ENCODE measurements at places on chromosomes 13 and 19.

- peak within 1 kb of the TSS; percentile 61 for H3K4me3 ChIP-seq
- H3K27me3 ChIP-seq = no peaks in the 10 kb centered on the region
- no peak within 1 kb of the TSS for H3K27ac ChIP-seq
- H3K36me3 ChIP-seq = no peaks in the 10 kb centered on the region
- DNase-seq = peak; percentile 25
- peaks cover 10% of the 10 kb centered on the region for H3K4me1 ChIP-seq
Measured at GRCh38 chr13:46211483-46212351, at the start of gene LRRC63. Gene LRRC63, plus strand, starts transcription at chr13:46211928. Its CDS starts 1,107 bp downstream, at chr13:46213035.

- no peaks in the 10 kb centered on the region for H3K36me3 ChIP-seq
- H3K4me3 ChIP-seq = no peak overlapping the region
- H3K27ac ChIP-seq = peak overlapping the region; percentile 78
- H3K27me3 ChIP-seq = no peaks in the 10 kb centered on the region
Measured at GRCh38 chr13:73288596-73288995, 229.8 kb downstream of the KLF5 start.

DNA sequence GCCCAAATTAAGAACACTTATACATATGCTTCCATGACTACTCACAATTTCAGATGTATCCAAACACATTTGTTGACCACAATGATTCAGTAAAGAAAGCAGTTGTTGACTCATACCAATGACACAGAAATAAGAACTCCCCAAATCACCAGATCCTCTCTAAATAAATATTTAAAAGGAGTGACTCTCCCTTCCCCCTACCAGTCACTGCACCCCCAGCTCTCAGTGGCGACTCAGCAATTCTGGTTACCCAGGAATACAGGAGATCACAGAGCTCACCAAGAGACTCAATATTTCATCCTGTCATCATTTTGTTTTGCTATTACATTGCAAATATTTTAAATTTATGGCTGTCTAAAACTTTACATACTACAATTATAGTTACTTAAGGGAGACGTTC is 131.5 kb downstream of the RGCC start:
- H3K27ac ChIP-seq = no peak overlapping the region
- H3K27me3 ChIP-seq = no peaks in the 10 kb centered on the region
- H3K36me3 ChIP-seq = no peaks in the 10 kb centered on the region
- no peak for DNase-seq
- no peak overlapping the region for H3K4me3 ChIP-seq
- H3K4me1 ChIP-seq = no peaks in the 10 kb centered on the region

DNA sequence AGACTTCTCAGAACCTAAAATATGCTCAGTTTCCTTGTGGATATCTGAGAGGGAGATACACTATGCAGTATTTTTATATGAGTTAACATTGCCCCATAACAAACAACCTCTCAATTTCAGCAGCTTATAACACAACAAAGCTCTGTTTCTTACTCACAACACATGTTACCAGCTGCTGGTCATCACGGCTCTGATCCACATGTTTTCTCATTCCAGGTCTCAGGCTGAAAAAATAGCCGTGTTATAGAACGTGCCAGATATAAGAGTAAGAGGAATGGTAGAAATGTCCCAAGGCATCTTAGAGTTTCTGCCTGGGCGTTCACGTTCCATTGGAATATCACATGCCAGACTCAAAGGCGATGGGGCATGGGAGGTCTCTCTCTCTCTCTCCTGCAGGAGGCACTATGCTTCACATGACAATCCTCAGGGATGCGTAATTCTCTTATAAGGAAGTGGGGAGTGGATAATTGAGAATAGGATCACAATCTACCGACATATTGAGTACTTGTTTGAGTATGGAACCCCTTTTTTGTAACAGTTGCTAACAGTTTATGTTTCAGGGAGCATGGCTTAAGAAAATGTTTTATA is 246.6 kb downstream of the NHLRC3 start:
- H3K36me3 ChIP-seq = no peaks in the 10 kb centered on the region
- no peak overlapping the region for H3K27ac ChIP-seq
- H3K27me3 ChIP-seq = no peaks in the 10 kb centered on the region
- no peak for DNase-seq
- H3K4me3 ChIP-seq = no peak overlapping the region
- H3K4me1 ChIP-seq = no peaks in the 10 kb centered on the region

- no peak for DNase-seq
- no peak overlapping the region for H3K27ac ChIP-seq
- no peaks in the 10 kb centered on the region for H3K36me3 ChIP-seq
Measured at GRCh38 chr13:19185865-19186645, 4.4 kb upstream of the TUBA3C start.

GRCh38 chr13:105410602-105411001 is 1124.9 kb downstream of the EFNB2 start:
- H3K36me3 ChIP-seq = no peaks in the 10 kb centered on the region
- no peaks in the 10 kb centered on the region for H3K27me3 ChIP-seq
- no peak overlapping the region for H3K27ac ChIP-seq
- no peak for DNase-seq
- H3K4me1 ChIP-seq = no peaks in the 10 kb centered on the region

DNA sequence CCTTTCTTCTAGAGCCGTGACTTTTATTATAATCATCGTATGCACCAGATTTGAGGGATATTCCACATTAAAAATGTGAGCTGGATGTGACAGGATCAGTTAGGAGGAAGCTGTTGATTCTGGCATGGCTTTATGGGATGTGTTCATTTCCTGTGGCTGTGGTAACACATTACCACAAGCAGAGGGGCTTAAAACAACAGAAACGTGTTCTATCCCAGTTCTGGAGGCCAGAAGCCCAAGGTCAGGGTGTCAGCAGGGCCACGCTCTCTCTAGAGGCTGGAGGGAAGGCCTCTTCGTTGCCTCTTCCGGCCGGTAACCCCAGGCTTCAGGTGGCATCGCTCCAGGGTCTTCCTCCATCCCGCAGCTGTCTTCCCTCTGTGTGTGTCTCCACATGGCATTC is 14.5 kb downstream of the MED25 start:
- peaks cover 36% of the 10 kb centered on the region for H3K36me3 ChIP-seq
- H3K4me1 ChIP-seq = no peaks in the 10 kb centered on the region
- H3K4me3 ChIP-seq = no peak overlapping the region
- H3K27me3 ChIP-seq = no peaks in the 10 kb centered on the region
- no peak overlapping the region for H3K27ac ChIP-seq

- no peak for DNase-seq
- no peaks in the 10 kb centered on the region for H3K36me3 ChIP-seq
- H3K27me3 ChIP-seq = peaks cover 27% of the 10 kb centered on the region
Measured at GRCh38 chr13:27388241-27388640, 36.2 kb upstream of the GTF3A start.

GRCh38 chr13:22263185-22263584 is 592.3 kb downstream of the FGF9 start:
- H3K4me3 ChIP-seq = no peak overlapping the region
- H3K36me3 ChIP-seq = no peaks in the 10 kb centered on the region
- H3K4me1 ChIP-seq = no peaks in the 10 kb centered on the region
- DNase-seq = no peak
- no peak overlapping the region for H3K27ac ChIP-seq
- no peaks in the 10 kb centered on the region for H3K27me3 ChIP-seq

- no peaks in the 10 kb centered on the region for H3K36me3 ChIP-seq
- peak overlapping the region; percentile 27 for H3K27ac ChIP-seq
- no peak overlapping the region for H3K4me3 ChIP-seq
- H3K4me1 ChIP-seq = peaks cover 7% of the 10 kb centered on the region
Measured at GRCh38 chr13:36124236-36124822, 6.9 kb downstream of the DCLK1 start.

DNA sequence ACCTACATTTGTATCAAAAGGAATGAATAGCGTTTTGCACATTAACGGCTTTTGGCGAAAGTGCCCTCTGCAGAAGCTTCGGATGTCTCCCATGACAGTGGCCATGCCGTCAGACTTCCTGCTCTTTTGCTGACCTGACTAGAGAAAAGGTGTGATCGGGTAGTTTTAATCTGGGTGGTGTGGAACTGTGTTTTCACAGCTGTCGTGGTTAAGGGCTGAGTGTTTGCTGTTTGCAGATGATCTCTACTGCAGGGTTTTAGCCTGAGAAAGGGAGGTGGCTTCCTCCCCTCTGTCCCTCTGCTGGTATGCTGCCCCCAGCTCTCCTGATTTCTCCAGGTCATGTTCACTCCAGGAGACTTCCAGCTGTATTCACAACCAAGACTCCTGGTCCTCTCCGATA is 22.4 kb downstream of the ZNF71 start:
- no peaks in the 10 kb centered on the region for H3K4me1 ChIP-seq
- H3K36me3 ChIP-seq = peaks cover 15% of the 10 kb centered on the region
- H3K27ac ChIP-seq = no peak overlapping the region

DNA sequence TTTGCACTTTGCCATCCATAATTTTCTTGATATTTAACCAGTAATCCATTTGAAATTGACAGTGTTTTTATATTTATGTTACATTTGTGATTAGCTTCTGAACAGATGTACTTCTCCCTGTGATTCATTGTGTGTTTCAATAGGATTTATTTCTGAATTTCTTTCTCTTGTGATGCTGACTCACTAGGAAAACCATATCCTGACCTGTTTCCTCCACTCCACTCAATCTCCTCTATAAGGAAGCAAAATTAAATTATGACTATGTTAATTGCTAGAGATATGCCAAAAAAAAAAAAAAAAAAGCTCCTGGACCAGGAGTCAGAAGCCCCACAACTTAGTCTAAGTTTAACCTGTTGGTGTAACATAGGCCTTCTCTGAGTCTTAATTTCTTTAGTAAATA is 614.6 kb upstream of the SPRY2 start:
- H3K36me3 ChIP-seq = no peaks in the 10 kb centered on the region
- no peak overlapping the region for H3K4me3 ChIP-seq
- H3K27ac ChIP-seq = no peak overlapping the region
- no peaks in the 10 kb centered on the region for H3K4me1 ChIP-seq

GRCh38 chr13:85799097-85799582 is at the start of gene SLITRK6:
Gene SLITRK6, minus strand, starts transcription at chr13:85799419. Its CDS starts 2,911 bp downstream, at chr13:85796508.
- no peak within 1 kb of the TSS for H3K27ac ChIP-seq
- H3K4me3 ChIP-seq = peak within 1 kb of the TSS; percentile 35
- H3K36me3 ChIP-seq = no peaks in the 10 kb centered on the region
- no peaks in the 10 kb centered on the region for H3K27me3 ChIP-seq

DNA sequence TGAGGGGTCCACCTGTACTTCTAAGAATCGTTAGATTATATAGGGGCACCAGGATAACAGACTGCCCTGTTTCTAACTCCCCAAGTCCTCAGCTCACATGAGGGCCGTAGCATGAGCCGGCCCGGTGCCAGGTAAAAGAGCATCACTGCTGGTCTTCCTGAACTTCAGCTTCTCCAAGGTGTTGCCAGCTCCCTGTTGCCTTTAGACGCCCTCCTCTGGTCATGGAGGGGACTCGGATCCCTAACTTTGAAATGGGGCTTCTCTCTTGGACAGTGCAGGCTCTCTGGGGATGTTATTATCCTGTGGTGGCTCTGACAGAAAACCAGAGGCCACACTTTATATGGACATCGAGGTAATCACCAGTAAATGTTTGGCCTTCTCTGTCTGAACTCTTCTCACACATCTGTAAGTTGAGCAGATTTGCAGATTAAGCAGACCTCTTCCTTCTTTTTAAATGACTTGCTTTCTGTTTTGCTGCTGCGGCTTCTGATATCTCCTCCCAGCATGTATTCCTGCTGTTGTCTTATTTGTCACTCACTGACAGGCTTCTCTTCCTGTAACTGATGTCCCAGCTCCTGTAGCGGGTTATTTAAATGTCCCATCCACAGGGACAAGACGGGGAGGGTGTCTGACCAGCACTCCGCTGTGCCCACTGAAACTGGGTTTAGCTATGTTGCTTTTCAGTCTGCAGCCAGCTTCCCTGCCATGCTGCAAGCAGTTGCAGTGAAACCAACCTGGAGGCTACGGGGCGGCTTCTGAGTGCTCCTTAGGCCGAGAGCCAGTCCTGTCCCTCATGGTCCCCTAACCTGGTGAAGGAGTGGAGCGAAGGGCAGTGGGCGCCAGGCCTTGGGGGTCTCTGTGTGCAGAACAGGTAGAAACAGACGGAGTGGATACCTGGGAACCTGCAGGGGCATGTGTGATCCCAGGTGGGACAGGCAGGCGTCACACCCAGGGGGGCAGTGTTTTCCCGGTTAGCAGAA is 39.2 kb downstream of the TSSK6 start:
- no peaks in the 10 kb centered on the region for H3K27me3 ChIP-seq
- no peak for DNase-seq
- no peak overlapping the region for H3K27ac ChIP-seq
- H3K36me3 ChIP-seq = no peaks in the 10 kb centered on the region
- H3K4me3 ChIP-seq = no peak overlapping the region

DNA sequence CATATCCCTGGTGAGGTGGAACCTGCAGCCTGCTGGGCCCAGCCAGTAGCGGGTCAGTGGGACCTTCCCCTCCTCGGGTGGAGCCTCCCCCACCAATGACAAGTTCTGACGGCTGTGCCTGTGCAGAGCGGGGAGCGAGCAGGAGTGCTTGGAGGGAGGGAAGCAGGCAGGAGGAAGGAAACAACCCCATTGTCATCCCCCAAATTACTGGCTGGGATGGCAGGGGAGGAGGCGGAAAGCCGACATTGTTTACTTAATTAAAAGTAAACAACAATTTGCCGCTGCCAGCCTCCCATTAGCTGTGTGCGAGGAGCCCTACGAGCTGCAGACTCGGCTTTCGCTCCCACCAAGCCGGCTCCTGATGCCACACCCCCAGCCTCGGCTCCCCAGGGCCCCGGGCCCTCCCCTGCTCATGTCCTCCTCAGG is 45.5 kb downstream of the LYL1 start:
- no peak for DNase-seq
- peaks cover 100% of the 10 kb centered on the region for H3K4me1 ChIP-seq
- peak overlapping the region; percentile 85 for H3K27ac ChIP-seq
- H3K4me3 ChIP-seq = no peak overlapping the region
- H3K36me3 ChIP-seq = no peaks in the 10 kb centered on the region

GRCh38 chr19:50943074-50943828 is 9.6 kb downstream of the KLK5 start:
- peak overlapping the region; percentile 58 for H3K27ac ChIP-seq
- H3K36me3 ChIP-seq = no peaks in the 10 kb centered on the region
- peaks cover 8% of the 10 kb centered on the region for H3K4me1 ChIP-seq
- H3K4me3 ChIP-seq = no peak overlapping the region

GRCh38 chr13:46124967-46125933 is 20.4 kb upstream of the CPB2 start:
- H3K27ac ChIP-seq = no peak overlapping the region
- DNase-seq = no peak
- H3K36me3 ChIP-seq = no peaks in the 10 kb centered on the region
- H3K27me3 ChIP-seq = no peaks in the 10 kb centered on the region
- no peaks in the 10 kb centered on the region for H3K4me1 ChIP-seq

GRCh38 chr13:44417446-44417845 is 43.8 kb downstream of the SERP2 start:
- H3K27ac ChIP-seq = no peak overlapping the region
- no peaks in the 10 kb centered on the region for H3K36me3 ChIP-seq
- no peak for DNase-seq
- no peaks in the 10 kb centered on the region for H3K27me3 ChIP-seq
- H3K4me3 ChIP-seq = no peak overlapping the region

- peak overlapping the region; percentile 91 for H3K4me3 ChIP-seq
- no peaks in the 10 kb centered on the region for H3K27me3 ChIP-seq
- H3K27ac ChIP-seq = peak overlapping the region; percentile 96
Measured at GRCh38 chr19:1591421-1592023, 1.1 kb downstream of the MBD3 start.

DNA sequence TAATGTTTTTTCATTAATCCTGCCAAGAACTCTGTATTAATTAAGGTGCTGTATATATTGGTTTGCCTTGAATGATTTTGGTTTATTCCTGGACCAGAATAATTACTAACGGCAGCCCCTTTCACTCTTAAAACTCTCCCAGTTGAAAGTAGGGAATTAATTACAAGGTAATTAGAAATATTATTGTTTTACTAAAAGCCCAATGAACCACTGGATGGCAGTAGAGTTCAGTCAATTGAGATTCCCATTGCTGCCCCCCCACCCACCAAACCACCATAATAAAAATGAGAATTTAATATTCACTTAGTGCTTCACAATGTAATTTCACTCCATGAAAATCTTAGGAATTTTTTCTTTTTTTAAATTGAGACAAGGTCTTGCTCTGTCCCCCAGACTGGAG is 13.7 kb downstream of the WBP4 start:
- H3K27ac ChIP-seq = no peak overlapping the region
- no peak overlapping the region for H3K4me3 ChIP-seq
- peaks cover 100% of the 10 kb centered on the region for H3K36me3 ChIP-seq
- no peak for DNase-seq

Measured in esophagus squamous epithelium (tissue), 5 donors.